NCI-H1930 (cell line): ENCODE measurements at places on chromosomes 3 and 15.

DNA sequence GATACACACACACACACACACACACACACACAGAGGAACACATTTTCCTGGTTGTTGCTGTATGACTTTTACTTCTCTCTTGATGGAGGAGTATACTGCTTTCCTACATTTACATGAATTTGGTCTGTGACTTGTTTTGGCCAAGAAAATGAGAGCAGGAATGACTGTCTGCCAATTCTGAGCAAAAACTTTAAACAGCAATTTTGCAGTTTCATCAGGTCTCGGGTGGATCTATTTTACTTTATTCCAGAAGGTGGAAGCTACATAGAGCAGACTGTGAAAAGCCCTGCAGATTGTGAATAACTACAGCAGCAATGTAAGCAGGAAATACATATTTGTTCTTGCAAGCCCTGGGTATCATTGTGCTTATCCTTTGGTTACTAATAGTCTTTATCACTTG, 1350.0 kb upstream of the EPHA6 start:
- no peak for DNase-seq

DNA sequence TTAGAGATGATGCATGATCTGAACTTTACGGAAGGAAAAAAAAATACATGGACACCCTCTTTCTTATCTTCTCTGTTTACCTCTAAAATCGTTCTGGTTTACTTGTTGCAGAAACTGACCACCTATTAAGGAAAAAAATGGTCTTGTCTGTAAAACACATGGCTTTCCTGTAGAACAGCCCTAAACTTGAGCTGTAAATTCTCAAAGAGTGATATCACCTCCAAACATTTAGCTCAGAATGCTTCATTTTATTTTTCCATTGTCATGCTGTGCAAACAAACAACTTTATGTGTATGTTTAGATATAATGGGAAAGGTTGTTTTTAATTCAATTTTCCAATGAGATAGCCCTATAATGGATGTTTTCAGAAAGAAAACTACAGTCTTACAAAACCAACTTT, 237.4 kb upstream of the NR2F2 start:
- DNase-seq = no peak

DNA sequence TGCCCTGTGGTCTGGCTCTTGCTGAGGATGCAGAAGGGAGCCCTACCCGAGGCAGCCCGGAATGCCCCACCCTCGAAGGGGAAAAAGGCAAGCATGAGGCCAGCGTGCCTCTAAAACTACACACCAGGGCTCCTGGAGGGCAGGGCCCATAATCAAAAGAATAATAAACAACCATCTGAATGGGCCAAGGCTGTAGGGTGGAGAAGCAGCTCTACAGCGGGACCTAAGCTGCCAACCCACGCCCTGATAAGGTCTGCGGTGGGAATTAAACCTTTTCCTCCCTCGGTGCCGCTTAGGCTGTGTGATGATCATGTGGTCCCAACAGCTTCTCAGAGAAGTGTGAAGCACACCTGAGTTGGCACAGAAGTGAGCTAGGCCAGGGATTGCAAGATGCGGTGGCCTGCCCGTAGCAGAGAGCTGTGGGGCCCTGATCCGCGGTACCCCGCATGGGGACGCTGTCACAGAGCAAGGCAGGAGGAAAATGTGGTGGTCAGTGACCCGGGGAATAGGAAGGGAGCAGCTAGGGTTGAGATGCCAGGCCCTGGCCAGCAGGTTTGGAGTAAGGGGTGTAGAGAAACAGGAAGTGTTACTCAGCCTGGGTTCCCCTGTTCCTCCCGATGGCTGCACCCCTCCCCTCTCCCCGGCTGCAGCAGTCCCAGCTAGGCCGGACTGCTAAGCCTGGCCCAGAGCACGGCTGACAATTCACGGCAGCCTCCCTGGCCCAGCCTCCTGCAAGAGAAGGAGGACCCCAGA, 1.1 kb upstream of the C15orf62 start:
- no peak for DNase-seq

GRCh38 chr15:80012060-80012726, 41.2 kb upstream of the BCL2A1 start:
- DNase-seq = no peak

DNA sequence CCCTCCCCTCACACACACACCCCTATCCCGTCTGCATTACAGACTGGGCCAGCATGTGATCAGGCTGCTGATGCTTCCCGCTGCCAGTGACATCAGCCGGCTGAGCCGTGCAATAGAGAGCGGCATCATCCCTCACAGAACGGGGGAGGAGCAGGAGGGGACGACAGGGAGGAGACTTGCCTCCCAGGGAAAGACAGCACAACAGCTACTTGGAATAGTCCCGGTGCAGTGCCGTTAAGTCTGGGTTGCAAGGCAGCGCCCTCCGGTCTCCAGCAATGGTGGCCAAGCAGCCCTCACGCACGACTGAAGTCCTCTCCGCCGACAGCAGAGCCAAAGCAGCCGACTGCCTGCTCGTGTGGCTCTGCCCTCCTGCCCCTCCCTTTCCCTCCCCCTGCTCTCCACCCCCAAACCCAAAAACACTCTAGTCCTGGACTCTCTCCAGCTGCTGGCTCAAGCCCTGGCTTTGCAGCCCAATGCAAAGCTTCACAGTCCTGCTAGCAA, 31.5 kb upstream of the RPS17 start:
- no peak for DNase-seq

DNA sequence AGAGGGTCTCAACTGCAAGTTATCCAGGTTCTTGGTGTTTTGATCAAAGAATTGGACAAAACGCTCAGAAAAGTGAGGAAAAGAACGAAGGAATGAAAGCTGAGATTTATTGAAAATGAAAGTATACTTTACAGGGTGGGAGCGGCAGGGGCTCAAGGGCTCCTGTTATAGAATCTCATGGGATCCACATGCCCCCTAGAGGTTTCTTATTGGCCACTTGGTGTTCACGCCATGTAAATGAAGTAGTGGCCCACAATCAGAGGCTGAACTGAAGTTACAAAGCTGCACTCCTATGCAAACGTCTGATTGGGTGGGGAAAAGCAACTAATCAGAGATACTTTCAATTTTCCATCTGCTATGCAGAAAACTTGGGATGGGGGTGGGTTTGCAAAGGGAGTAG, 216.7 kb downstream of the PTPRG start:
- no peak for DNase-seq

DNA sequence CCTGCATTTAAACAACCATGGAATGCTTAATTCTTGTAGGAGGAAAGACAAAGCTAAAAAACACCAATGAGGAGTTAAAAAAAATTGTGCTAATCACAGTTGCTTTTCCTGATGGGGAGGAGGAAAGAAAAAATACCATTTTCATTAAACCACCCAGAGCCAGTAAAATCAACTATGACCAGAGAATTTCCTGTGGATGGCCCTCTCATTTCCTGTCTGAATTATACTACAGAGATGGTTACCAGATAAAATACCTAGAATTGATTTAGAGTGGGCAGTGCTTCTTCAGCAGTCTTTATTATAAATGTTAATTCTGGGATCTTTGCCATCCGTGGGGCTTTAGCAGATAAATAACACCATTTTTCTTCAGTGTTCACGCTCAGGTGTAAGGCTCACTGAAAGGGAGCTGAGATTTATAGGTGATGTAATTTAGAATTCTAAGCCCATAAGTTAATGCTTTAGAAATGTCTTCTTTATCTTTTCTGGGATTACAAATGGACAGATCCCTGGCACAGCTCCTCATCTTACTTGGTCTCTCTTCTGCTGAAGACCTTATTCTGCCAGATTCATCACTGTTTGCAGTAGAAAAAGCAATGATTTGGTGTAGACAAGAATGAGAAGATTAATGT, 37.9 kb downstream of the RETNLB start:
- no peak for DNase-seq

DNA sequence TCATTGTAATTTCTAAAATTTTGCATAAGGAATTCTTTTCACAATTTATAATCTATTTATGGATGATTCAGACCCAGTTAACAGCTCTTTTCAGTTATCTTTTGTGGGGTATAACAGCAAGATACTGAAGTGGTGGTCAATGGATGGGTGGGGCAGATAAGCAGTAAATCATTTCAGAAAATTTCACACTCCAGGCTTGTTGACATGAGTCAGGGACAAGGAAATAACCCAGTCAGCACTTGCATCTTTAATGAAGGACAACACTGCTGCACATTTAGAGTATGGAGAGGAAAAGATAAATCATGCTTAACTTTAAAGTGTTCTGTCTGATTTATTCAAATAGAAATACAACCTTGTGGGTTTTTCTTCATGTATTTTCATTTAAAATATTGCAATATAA, 181.6 kb downstream of the ROBO1 start:
- no peak for DNase-seq

- no peak for DNase-seq
Observed at GRCh38 chr3:62252438-62253157, 120.8 kb downstream of the FEZF2 start.

- peak; percentile 52 for DNase-seq
Observed at GRCh38 chr3:168096210-168096652, 507 bp upstream of the GOLIM4 start.

DNA sequence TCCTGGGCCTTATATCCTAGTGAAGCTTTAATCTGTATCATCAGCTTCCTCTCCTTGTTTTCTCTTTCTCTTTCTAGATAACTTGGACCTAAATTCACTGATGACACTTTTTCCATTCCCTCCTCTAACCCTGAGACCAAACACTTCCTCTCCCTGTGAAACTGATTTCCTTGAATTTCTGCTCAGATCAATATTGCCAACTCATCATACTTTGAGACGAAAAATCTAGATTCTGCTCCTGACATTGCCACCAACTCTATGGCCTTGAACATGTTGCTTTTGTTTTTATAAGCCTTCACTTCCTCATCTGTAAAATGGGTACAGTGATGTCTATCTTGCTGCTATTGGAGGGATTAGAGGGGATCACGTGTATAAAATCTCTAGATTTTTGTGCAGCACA, 42.7 kb upstream of the RASGRF1 start:
- no peak for DNase-seq
